NCI-H1105 treated with DMSO at 0.1 percent for 48 hours (cell line): ENCODE measurements at places on chromosomes 16 and 17.

GRCh38 chr16:73280388-73280787, 232.5 kb upstream of the ZFHX3 start:
- no peak for DNase-seq

GRCh38 chr17:32256012-32256700, 9.5 kb upstream of the RHBDL3 start:
- no peak for DNase-seq

- no peak for DNase-seq
Observed at GRCh38 chr16:48188449-48189102, 32.8 kb upstream of the ABCC12 start.

DNA sequence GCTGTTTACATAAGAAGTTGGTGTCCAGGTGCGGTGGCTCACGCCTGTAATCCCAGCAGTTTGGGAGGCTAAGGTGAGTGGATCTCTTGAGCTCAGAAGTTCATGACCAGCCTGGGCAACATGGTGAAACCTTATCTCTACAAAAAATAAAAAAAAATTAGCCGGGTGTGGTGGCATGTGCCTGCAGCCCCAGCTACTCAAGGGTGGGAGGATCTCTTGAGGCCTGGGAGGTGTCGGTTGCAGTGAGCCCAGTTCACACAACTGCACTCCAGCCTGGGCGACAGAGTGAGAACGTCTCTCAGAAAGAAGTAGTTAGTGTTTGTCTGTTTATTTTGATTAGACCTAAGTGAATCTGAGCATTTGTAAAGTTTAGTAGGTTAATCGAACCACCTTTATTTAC, 12.8 kb downstream of the DDX19A start:
- DNase-seq = no peak

GRCh38 chr17:6524520-6524919, 31.8 kb downstream of the PITPNM3 start:
- DNase-seq = no peak

- DNase-seq = no peak
Observed at GRCh38 chr16:3642397-3643094, 11.9 kb upstream of the DNASE1 start.

DNA sequence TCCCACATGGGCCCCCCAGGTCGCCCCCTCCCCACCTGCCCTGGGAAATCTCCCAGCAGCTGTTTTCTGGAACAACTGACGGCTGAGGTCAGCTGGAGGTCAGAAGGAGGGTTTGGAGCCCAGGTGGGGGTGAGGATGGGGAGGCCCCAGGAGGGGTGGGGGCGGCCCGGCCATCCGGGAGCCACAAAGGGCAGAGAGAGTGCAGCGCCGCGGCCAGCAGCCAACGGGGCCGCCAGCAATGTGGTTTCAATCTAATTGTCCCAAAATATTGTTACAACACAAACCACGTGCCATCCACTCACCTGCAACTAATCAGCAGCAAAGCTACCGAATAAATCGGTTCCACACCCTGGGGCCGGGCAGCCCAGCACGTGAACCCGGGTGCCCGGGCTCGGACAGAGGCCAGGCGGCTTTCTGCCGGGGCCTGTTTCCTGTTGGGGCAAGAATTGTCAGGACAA, 28.3 kb upstream of the SLC38A10 start:
- no peak for DNase-seq

- no peak for DNase-seq
Observed at GRCh38 chr17:32267690-32268205, 2.1 kb downstream of the RHBDL3 start.

DNA sequence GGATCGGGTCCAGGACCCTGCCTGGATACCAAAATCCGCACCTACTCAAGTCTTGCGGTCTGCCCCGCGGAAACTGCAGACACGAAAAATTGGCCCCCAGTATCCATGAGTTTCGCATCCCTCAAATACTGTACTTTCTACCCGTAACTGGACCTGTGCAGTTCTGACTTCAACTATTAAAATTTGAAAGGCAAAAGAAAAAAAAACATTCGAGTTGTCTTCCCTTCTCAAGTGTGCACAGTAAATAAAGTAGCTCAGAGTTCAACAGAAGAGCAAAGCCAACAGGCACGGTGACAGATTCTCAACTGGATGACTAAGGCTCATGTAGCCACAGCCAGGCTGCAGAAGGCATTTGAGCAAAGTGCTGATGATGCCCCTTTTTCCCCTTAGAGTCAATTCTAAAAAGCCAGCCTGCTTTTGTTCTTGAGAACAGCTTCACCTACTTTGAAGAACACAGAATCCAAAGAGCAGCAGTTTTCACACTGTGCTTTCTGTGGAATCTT, 32.5 kb downstream of the MARF1 start:
- DNase-seq = no peak
